ENCODE measurements at places on chromosomes 12 and 14.

- DNase-seq: no peak
Measured at GRCh38 chr12:116381240-116381743, 103.8 kb upstream of the MED13L start.

DNA sequence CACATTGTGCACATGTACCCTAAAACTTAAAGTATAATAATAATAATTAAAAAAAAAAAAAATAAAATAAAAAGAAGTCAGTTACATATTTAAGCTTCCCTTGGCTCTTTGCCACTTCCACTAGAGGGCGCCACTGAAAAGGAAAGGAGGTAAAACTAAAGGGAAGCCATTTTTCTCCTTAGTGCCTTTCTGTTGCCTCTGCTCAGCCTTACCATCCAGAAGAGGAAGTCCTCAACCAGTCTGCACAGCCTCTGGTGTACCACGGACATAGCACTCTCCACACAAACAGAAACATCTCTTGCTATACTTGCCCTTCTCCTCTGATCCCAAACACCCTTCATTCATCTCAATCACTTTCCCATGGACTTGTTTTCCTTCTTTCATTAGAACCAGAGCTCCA, 169.0 kb upstream of the EEA1 start:
- DNase-seq: peak; percentile 81

DNA sequence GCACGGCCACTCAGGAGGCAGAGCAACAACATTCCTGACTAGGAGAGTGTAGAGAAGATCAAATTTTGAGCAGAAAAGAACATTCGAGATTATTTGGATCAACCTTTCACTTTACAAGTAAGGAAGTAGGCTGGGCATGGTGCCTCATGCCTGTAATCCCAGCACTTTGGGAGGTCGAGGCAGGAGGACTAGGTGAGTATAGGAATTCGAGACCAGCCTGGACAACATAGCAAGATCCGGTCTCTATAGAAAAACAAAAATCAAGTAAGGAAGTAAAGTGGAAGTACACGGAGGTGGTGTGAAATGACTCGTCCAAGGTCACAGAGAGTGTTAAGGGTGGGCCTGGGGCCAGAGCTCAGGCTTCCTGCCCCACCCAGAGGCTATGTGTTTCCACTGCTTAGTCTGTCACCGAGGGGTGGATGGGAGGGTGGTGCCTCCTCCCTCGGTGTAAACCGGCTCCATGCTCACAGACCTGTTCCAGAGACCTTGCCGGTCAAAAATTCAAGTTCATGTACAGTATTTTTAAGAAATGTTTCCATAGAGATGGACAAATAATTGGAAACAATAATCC, 51.9 kb downstream of the MAP1LC3B2 start:
- DNase-seq: no peak

DNA sequence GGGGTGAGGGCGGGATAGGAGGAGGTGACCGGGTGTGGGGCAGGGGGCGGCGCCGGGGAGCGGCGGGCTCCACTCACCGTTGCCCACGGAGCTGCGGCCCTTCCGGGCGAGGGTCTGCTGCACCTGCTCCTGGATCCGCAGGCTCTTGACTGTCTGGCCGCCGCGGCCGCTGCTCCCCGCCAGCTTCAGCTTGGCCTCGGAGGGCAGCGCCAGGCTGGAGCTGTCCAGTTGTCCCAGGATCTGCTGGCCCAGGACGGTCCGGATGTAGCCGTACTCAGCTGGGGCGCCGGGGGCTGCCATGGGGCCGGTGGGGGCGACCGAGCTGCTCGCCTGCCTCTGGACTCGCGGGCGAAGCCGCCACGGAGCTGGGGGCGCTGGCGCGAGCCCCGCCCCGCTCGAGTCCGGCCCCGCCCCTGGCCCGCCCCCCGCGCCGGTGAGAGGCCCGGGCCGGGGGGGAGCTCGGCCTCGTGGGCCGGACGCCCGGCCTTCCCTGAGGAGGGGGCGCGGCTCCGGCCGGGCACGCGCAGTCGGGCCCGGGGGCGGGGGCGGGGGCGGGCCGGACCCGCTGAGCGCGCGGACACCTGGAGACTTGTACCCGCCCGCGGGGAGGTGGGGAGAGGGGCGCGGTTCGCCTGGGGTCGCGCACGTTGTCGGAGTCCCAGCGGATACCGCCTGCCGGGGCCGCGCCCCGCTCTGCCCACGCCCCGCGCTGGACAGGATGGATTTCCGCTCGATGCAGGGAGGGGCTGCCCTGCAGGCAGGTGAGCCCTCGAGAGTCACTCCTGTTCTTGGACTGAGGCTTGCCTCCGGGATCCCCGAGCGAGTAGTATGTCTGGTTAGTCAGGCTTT, at the start of gene PKP2:
TSS of gene PKP2 (minus strand) at position 346 of the 849 bp plus-strand sequence. CDS start at position 300, 46 bp downstream.
- no peak for DNase-seq

- DNase-seq: no peak
Measured at GRCh38 chr14:105087963-105088811, 23.0 kb upstream of the GPR132 start.

- no peak for DNase-seq
Measured at GRCh38 chr12:88994971-88995370, 357.3 kb downstream of the DUSP6 start.

DNA sequence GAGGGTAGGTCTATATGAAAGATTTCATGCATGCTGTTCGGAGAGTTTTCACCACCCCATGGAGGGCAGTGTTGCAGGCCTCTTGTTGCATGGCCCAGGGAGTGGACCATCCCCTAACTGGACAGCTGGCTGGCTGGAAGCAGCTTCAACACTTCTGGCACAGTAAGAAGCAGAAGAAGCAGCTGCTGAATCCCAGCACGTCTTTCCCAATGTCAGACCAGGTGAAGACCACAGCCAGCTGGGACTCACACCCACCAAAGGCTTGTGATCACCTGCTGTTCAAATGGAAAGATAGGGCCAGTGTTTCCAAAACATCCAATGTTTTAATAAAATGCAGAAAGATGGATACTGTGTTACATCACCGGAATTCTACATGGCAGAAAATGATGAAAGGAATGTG, 1423.6 kb downstream of the AACS start:
- no peak for DNase-seq

DNA sequence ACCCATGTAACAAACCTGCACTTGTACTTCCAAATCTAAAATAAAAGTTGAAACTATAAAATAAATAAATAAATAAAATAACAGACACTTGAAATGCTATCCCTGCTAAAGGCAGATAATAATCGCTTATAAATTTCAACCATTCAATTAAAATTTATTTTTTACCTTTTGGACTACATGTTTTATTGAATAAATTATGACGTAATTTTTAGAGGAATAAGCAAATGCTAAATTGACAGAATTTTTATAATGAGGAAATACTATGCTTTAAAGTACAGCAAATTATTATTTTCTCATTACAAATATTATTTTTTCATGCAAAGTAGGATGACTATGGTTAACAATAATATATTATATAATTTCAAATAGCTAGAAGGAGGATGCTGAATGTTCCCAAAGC, 658.6 kb upstream of the LMO3 start:
- no peak for DNase-seq

DNA sequence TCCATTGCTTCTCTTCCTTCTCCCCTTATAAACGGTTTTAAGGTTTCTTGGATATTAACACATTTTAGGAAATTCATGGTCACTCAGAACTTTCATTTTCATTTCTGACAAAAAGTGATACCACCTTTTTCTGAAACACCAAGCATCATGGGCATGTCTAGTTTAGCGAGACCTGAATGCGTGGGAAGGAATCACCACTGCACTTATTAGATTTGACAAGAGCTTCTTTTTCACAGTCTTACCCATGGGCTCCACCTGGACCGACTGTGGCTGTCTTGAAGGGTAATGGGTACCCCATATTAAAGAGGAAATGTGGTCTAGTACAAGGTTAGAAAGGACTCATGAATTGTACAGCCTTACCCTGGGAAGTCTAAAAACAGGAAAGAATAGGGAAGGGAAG, 95.4 kb downstream of the KCNK10 start:
- DNase-seq: no peak

DNA sequence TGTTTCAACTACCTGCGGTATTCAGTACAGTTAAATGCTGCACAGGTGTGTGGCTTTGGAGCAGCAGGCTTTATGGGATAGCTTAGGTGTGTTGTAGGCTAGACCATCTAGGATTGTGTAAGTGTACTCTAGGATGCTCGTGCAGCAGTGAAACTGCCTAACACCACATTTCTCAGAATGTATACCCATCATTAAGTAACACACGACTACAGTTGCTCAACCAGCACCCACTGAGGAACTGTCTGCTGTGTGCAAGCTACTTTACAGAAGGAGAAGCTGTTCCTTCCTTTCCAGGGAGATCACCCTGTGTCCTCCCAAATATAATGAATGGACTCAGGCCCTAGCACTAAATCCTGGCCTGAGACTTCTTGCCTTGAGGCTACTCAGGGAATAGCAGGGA, 94.8 kb downstream of the SLC24A4 start:
- no peak for DNase-seq

- DNase-seq: no peak
Measured at GRCh38 chr12:95626854-95627253, 75.6 kb upstream of the USP44 start.

DNA sequence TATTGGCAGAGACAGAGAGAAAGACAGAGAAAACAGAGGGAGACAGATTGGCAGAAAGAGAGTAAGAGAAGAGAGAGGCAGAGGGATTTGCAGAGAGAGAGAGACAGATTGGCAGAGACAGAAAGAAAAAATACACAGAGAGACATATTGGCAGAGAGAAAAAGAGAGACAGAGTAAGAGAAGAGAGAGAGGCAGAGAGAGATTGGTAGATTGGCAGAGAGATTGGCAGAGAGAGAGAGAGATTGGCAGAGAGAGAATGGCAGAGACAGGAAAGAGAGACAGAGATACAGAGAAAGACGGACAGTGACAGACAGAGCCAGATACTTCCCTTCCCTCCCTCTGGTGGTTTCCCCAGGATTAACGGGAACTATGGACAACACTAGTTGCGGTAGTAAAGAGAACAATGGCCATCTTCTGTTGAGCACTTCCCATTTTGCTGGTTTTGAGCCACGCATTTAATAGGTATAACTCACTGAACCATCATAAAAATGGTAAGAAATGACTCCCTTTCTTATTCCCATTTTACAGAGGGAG, 2.6 kb upstream of the NOS1 start:
- DNase-seq: no peak

DNA sequence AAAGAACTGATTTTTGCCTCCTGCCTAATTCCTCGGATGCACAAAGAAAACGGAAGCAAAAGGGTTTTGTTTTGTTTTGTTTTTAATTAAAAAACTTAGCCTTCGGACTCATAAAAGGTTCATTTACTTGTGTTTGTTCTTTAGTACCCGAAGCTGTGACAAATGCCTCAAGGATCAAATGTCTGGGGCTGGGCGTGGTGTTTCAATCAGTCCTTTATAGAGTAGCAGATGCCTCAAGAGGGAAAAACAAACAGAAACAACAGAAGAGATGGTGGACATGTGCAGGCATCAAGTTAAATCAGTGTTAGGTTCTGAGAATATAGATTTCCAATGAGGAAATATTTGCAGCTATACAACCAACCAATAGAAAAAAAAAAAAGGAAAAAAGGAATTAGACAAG, 1.6 kb upstream of the WIF1 start:
- DNase-seq: no peak

GRCh38 chr12:120674097-120674636, 12.8 kb upstream of the MLEC start:
- DNase-seq: no peak

DNA sequence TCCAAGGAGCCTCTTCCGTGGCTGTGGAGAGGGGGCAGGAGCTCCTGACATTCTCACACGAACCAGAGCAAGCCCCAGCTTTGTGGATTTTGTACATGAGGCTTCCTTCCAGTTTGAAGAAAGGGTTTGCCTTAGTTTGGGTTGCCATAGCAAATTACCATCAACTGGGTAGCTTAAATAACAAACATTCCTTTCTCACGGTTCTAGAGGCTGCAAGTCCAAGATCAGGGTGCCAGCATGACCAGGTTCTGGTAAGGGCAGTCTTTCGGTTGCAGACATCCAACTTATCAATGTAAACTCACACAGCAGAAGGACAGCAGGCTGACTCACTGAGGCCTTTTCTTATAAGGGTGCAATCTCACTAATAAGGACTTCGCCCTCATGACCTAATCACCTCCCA, 25.9 kb upstream of the STAB2 start:
- no peak for DNase-seq

- no peak for DNase-seq
Measured at GRCh38 chr12:12868477-12869235, 22.7 kb upstream of the GPRC5A start.

GRCh38 chr14:63431466-63431865, 111.7 kb downstream of the PPP2R5E start:
- no peak for DNase-seq

DNA sequence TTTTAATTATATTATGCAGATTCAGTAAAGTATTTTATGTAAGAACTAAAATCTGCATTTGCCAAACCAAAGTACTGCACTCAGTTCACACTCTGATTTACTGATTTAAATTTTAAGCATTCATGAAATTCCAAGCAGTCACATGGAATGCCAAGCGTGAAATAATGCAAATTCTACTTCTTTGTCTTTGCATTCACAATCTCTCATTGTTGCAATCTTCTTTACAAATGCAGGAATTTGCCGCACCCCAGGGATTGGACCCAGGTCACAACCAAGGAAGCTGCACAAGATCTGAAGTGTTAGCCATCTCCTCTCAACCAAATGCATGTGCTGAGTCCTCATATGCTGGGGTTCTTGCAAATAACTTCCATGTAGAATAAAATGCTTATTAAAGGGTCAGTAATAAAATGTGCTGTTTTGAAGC, 71.9 kb downstream of the TUNAR start:
- DNase-seq: no peak

DNA sequence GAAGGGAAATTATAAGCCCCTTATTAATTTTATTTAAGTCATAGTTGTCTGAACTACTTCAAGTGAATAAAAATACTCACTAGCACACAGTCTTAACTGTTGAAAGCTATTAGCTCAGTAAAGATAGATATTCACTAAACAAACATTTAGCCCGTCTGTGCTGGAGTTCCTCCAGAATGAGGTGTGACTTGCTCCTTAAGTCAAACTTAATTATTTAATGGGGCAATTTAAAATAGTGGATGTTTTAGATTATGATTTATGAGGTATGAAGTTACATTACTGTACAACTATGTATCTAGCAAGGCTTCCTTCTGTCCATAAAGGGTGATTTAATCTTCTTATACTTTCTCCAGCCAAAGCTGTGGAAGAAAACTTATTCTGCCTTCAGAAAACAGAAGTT, 414.0 kb upstream of the FLRT2 start:
- DNase-seq: no peak

- no peak for DNase-seq
Measured at GRCh38 chr12:31780096-31780495, 51.3 kb upstream of the AMN1 start.

DNA sequence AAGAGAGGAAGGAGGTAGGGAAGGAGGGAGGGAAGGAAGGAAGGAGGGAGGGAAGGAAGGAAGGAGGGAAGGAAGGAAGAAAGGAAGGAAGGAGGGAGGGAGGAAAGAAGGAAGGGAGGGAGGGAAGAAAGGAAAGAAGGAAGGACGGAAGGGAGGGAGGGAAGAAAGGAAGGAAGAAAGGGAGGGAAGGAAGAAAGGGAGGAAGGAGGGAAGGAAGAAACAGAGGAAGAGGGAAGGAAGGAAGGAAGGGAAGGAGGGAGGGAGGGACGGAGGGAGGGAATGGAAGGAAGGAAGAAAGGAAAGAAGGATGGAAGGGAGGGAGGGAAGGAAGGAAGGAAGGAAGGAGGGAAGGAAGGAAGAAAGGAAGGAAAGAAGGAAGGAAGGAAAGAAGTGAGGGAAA, 22.4 kb upstream of the CCDC63 start:
- no peak for DNase-seq

- no peak for DNase-seq
Measured at GRCh38 chr12:95118138-95118787, 44.8 kb upstream of the NR2C1 start.
